Endothelial cell of umbilical vein (primary cell): ENCODE measurements at places on chromosomes 12 and 14.

- DNase-seq: no peak
Observed at GRCh38 chr14:75835737-75836136, 146.1 kb downstream of the TGFB3 start.

- no peak for DNase-seq
Observed at GRCh38 chr12:127239781-127240180, 1027.2 kb upstream of the TMEM132C start.

DNA sequence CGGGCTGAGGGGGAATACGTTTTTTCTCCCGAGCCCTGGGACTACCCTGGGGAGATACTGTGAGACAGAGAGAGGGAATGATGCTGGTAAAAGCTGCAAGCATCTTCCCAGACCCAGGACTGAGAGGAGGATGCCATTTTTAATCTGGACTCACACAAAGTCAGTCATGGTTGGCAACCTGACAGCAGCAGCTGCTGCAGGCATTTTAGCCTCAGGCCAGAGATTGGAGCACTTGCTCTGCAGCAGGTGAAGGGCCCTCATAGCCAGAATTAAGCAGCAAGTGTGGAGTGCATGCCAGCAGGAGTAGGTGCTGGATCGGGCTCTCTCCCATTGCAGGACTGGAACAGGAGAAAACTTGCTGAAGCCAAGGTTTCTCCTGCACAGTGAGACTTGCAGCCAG is 361.1 kb upstream of the CLEC14A start:
- no peak for DNase-seq

DNA sequence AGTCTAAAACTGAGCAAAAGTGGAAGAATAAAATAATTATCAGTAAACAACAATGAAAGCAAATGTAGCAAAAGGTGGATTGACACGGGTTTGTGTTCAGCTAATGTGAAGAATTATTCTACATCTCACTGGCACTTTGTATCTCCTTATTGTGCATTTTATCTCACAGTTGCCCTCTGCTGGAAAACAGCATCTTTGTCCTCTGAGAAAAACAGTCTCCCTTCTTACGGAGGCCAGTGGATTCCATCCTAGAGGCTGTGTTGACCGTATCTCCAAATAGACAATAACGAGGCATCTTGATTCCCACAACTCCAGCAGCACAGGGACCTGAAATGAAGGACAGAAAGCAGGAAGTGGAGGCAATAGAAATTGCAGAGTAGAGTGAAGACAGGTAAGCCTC is 51.3 kb upstream of the PLBD1 start:
- peak; percentile 19 for DNase-seq

DNA sequence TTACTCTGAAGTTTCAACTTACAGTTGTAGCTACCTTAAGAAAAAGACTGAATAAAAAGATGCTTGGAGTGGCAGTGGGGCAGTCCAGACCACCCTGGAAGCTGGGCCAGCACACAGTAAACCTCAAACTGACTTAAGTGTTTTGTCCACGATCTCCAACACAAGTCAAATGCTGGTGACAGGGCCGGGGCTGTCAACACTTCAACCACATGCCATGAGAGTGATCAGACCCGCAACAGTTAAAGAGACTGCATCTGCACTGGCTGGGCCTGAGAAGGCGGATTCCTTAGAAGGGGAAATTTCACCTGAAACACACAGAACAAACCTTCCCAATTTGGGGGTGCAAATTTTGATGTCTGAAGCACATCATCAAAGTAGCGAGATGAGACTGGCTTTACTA is 223.5 kb upstream of the CAND1 start:
- DNase-seq: no peak

DNA sequence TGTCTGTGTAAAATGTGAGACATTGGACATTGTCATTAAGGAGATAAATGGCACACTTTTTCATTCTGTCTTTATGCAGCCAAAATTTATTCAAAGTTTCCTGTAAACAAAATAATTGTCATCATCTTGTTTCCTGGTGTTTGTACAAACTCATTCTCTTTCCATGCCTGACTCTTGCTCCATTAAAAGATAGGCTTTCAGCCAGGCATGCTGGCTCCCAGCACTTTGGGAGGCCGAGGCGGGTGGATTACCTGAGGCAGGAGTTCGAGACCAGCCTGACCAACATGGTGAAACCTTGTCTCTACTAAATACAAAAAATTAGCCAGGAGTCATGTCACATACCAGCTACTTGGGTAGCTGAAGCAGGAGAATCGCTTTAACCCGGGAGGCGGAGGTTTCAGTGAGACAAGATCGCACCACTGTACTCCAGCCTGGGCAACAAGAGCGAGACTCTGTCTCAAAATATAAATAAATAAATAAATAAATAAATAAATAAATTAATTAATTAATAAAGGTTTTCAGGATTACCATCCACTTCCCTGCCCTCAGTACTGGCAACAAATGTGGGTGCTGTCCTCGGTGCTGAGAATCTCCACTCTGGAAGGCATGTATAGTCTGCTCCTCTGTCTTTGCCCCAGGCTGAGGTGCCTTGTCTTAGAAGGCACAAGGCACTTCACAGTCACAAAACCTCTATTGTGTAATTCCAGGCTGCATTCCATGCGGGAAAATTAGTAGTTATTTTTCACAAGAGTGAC is 83.2 kb downstream of the PAH start:
- DNase-seq: no peak
